ENCODE measurements at places on chromosomes 6 and 20. TPM values are rescaled to one million over a fixed set of nuclear protein-coding genes. Genes with fewer than 3 reads are reported as not detected.

LY6G6D gene
- not detected for total RNA-seq

GABRR2 gene
- total RNA-seq: not detected

GSS gene
- total RNA-seq: 72.4 TPM

BNIP5 gene
- not detected for total RNA-seq

SLA2 gene
- not detected for total RNA-seq

MAS1 gene
- not detected for total RNA-seq

ARMH2 gene
- total RNA-seq: not detected

KIF25 gene
- 0.51 TPM for total RNA-seq

C20orf141 gene
- total RNA-seq: not detected

PACRG gene
- total RNA-seq: not detected

MOG gene
- not detected for total RNA-seq

GRCh38 chr6:147179809-147180208, 24.4 kb upstream of the STXBP5 start:
- DNase-seq: no peak

DNA sequence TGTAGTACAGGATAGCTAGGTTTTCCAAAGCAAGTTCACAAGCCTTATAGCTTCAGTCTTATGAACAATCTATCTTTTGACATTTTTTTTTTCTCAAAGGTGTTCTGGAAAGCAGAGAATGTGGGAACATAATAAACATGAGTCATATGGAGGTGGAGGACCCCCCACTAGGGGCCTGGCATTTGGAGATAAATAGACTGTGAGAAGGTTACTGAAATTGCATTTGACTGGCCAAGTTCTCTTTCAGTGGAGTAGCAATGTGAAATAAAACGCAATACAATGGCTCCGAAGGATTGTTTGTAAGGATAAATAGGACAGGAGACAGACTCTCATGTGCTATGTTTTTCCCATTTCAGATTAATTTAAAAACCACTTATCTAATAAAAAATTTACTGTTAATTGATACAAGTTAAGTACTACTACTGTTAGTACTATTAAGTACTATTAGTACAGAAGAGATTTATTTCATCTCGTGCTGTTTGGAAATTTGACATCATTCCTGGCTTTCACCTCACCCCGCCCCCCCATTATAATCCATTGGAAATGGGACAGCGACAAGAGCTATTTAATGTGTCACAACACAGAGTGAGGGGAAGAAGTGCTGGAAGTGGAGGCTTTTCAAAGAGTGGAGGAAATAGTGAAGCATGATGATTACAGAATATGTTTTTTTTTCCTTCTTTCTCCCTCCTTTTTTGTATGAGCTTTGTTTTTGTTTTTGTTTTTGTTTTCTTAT, 122.6 kb upstream of the ID4 start:
- DNase-seq: no peak

- DNase-seq: no peak
Observed at GRCh38 chr20:40945754-40946450, 82.7 kb upstream of the TOP1 start.

DNA sequence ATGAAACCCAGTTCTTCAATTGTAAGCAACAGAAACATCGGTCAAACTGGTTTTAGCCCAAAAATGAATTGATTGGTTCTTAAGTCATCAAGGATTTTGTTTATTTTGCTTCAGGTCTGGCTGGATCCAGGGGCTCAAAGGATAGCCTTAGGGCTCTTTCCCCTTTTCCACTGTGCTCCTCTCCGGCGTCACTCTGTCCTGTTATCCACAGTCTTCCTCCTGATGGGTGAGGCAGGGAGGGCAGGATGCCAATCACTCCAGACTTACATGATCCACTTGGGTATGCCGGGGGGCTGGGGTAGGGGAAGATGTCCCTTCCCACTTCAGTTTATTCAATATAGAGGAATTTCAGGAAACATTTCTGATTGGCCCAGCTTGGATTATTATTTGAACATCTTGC, 40.0 kb downstream of the PLAGL2 start:
- no peak for DNase-seq

- DNase-seq: no peak
Observed at GRCh38 chr20:58566981-58567380, 51.8 kb upstream of the APCDD1L start.

DNA sequence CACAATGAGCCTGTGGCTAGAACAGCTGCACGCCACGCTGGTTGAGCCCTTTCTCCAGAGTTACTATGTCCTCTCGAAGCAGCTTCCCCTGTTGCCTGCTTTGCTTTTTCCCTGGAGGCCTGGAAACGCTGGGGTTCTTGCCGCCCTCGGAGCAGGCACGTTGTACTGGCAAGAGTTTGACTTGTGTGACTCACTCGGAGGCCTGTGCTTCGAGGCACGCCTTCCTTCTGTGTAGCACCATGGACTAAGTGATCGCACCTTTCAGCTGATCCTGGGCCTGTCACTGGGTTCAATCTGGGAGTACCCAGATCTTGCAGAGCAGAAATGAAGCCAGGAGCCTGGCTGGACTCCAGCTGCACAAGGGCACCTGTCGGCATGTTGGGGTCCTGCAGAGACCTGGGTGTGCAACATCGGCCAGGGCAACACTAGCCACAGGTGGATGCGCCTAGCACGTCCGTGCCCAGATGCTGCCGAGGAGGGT, 5.2 kb downstream of the INSM1 start:
- DNase-seq: no peak

- no peak for DNase-seq
Observed at GRCh38 chr6:118921084-118921483, 13.9 kb downstream of the MCM9 start.

- DNase-seq: no peak
Observed at GRCh38 chr20:3839328-3839727, 7.3 kb upstream of the MAVS start.

DNA sequence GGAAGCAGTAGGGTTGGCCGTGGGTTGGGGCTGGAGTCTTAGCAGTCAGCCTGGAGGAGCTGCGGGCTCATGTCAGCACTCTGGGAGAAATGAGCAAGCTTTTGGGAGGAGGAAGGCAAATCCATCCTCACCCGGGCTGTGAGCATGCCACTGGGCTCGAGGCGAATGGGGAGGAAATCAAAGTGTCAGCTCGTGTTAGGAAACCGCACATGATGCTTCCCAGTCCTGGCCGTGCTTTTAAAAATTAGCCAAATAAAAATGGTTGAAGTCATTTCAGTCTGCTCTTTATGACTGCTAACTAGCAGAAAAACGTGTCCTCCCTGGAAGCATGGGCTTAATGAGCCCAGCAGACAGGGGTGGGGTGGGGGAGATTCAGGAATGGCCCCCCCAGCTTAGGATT, 98.1 kb downstream of the NFATC2 start:
- DNase-seq: no peak

GRCh38 chr6:140572867-140573266, 1198.4 kb upstream of the CITED2 start:
- DNase-seq: no peak

DNA sequence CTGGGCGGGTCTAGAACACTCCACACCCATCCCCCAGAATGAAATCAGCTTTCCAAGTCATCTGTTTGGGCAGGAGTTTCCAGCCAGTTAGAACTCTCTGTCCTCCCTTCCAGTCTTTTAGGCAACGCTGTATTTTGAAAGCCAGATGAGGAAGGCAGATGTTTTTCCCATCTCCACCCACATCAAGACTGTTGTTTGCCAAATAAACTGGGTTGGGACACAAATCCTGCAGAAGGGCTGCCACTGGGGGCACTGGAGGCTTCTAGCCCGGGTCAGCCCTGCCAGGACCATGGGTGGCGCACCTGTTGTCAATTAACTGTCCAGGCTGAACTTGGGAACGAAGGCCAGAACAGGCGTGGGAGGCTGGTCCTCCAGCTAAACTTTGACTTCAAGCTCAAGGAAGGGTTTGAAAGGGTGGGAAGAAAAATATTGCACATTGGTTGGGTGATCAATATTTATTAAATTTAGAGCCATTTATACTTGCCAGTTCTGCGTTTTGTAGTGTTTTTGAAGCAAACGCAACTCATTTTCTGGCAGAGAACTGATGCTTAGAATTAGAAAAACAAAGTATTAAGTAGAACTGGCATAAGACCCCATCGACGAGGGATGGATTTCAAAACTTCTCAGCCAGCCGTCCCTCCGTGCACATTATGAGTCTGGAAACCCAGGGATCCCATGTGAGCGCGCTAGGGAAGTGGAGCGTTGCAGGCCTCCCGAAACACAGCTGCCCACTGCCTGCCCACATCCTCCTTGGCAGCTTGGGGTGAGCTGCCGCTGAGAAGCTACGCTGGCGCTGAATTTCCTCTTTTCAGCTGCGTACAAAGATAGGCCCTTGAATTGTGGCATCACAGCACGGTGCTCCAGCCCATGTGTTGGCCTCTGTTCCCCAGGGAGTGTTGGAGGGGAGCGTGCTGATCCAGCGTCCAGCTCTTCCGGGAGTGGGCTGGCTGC, 297.4 kb downstream of the QKI start:
- DNase-seq: no peak

- DNase-seq: no peak
Observed at GRCh38 chr6:163406366-163406765, 8.2 kb upstream of the QKI start.

GRCh38 chr6:144588697-144589325, 303.7 kb downstream of the UTRN start:
- DNase-seq: no peak

GRCh38 chr6:93604951-93605350, 185.6 kb upstream of the EPHA7 start:
- DNase-seq: no peak

DNA sequence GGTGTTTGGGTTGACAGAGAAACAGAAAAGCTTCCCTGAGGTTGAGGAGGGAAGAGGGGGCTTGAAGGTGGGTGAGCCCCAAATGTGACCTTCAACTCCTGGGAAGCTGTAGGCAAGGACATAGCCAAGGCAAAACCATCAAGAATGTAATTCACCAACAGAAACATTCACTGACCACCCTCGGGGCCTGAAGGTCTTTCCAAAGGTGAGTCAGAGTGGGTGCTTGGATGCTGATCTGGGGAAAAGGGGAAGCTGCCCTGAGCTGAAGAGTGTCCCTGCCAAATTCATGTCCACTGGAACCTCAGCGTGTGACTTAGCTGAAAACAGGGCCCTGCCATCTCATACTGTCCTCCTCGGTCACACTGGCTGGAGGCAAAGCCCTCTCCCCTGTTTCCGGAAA, 234.2 kb upstream of the SULF2 start:
- DNase-seq: no peak

DNA sequence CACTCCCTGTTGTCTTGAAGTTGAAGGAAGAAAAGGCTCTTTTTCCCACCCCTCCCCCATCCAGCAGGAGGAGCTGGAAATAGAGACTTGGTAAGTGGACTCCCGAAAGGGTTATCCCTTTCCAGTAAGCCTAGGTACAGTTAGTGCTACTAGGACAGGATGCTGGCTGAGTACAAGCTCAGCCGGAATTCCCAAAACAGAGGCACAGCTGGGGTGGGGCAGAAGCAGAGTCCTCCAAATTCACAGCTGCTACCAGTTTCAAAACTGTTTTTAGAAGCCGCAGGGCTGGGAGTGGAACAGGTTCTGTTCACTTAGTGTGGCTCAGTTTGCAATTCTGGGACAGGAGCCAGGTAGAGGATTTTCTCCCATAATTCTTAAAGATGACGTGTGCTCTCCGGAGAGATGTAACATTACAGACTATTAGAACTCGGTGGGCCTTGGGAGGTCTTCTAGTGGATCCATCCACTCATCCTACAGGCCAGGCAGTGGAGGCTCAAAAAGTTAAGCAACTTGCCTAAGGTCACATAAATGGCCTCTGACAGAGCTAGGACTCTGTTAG, 19.0 kb upstream of the UTRN start:
- DNase-seq: peak; percentile 36

- no peak for DNase-seq
Observed at GRCh38 chr6:137475103-137475502, 19.1 kb downstream of the OLIG3 start.

DNA sequence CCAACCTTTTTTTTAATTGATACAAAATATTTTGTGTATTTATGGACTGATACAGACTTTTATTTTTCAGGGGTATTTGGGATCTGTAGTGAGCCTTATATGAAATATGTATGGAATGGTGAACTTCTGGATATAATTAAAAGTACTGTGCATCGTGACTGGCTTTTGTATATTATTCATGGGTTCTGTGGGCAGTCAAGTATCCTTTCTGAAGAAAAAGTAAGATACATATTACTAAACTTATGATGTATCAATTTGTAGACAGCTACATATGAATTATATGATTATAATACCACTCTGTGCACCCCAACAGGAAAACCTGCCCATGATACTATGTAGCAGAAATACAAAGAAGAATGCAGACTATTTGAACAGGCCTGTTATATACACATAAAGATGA, 47.2 kb downstream of the FIG4 start:
- DNase-seq: no peak

- no peak for DNase-seq
Observed at GRCh38 chr6:8223678-8224077, 121.3 kb upstream of the EEF1E1 start.

DNA sequence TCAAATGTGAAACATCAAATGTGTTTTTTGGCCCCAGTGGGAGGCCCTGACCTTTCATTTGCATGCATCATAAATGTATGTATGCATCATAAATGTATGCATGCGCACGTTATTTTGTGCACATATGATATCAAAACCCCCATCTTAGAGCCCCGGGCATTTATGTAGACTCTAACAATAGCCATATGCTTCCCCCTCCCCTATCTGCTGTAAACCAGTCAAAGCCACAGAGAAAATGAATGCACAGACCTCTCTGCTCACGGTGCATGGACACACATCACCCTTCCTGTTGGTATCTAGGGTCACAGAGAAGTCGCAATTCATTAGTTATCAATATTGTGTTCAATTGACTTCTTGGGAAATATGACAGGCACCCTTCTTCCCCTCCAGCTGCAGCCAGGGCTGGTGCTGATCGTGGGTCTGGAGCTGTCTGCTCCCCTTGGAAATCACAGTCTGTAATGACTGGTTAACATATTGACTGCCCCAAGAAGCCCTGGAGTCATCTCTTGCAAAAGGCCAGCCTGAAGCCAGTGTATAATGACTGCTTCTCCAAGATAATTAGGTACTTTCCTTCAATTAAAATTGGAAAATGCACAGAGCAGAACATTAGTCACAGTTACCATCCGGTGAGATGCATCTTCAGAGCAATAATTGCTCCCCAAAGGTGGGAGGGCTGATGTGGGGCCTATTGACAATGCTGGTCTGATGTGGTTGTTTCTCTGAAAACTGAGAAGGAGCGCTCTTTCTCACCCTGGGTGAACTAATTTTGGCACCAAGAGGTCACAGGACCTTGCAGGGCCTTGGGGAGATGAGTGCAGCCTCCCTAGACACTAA, 532.2 kb downstream of the CDH26 start:
- no peak for DNase-seq

- no peak for DNase-seq
Observed at GRCh38 chr6:166341464-166341863, 881 bp downstream of the SFT2D1 start.

GRCh38 chr6:33987531-33988021, 158.3 kb downstream of the GRM4 start:
- peak; percentile 25 for DNase-seq

- DNase-seq: no peak
Observed at GRCh38 chr6:21342501-21342900, 251.1 kb upstream of the SOX4 start.

GRCh38 chr20:15702161-15702560, 871.1 kb downstream of the KIF16B start:
- DNase-seq: no peak

DNA sequence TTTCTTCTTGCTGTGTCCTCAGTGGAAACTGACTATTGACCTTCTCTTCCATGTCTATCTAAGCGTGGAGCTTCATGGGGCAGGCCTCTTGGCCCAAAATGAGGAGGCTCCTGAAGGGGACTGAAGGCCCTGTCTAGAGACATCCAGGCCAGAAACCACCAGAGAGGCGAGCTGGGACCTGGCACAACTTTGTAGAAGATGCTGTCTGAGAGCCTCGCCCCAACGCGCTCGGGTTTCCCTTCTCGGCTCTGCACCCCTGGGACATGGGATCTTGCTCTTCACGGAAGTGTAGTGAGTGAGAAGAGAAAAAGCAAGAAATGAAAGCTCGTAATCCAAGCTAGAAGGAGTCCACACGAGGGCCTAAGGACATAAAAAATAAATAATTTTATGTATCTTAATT, 96.8 kb downstream of the GMPR start:
- DNase-seq: no peak
